ENCODE measurements at places on chromosomes 5 and 9.

DNA sequence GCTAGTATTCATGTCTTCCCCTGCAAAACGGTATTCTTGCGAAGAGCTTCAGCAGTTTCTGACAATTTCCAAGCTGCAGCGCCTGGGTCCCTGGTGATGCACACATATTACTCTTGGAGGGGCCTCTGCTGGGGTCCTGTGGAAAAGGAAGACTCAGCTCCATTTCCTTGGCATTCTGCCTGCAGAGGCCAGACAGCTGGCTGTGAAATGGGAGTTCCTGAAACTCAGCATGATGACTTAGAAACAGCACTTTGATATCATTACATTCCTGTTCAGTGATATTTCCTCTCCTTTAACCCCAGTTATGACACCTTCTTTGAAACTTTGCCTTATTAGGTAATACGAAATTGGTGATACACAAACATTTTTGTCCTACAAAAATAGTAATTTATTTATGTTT is 98.5 kb downstream of the APBA1 start:
- DNase-seq: no peak

- no peak for DNase-seq
Observed at GRCh38 chr9:109640580-109641371, 139.2 kb upstream of the PALM2AKAP2 start.

- no peak for DNase-seq
Observed at GRCh38 chr5:168974082-168974481, 326.9 kb downstream of the SLIT3 start.

DNA sequence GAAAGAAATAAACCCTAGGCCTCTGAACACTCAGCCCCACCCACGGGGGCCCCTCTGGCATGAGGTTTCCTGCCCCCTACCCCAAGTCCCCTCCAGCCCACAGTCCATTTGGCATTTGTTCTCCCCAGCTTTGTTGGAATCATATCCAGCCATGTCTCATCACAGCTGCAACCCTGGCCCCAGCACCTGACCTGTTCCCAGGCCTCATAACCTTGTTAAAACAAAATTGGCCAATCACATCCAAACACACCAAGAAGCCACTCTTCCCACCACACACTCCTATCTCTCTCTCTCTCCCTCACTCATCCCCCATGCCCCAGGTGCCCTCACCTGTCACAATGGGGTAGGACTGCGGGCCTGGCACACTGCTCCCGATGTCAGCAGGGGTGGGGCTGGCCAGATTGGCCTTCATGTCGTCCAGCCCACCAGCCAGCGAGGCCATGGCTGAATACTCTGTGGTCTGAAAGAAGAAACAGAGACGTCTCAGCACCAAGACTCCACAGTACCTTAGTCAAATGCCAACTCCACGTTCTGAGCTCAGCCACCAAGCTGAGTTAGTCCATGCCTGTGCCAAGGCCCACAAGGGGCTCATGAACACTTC is 110.9 kb downstream of the PAX5 start:
- no peak for DNase-seq

DNA sequence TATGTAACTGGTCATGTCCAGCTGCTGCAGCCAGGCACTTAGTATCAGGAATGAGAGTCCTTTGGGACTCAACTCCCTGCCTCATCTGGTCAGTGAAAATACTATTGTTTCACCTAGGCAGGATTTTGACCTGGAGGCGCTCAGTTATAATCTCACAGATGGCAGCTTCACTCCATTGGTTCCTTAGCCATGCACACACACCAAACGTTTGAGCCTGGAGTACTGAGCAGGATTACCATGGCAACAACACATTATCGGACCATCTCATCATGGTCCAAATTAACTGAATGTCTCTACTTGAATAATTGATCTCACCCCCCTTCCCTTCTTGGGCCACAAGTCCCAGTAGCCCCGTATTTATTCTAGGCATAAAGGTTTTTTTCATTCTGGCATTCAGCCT is 15.0 kb upstream of the SREK1 start:
- DNase-seq: no peak

GRCh38 chr9:99762470-99762869 is 59.2 kb upstream of the NR4A3 start:
- DNase-seq: peak; percentile 3

DNA sequence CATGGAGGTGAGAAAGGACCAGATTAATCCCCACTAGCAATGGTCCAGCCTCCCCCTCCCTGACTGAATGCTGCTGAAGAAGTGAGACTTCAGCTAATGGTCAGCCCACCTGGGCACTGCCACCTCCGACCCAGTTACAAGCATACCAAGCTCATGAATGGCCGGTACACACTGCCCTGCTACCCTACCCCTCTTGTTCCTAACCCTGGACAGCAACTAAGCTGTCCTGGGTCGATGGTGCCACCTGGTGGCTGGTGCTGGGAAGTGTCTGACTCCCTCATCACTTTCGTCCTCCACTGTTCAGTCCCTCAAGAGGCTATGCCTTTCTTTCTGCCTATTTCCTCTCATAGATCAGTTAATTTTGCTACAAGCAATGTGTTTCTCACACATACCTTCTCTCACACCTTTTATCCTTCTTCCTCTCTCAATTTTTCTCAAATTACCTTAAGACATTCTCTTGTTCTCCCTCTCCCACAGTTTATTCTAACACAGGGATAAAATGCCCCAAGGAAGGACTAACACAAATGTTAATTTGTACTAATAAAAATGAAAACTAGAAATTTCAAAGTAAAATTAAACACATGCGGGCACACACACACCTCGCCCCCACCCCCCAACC is 42.4 kb downstream of the PAX5 start:
- DNase-seq: no peak

- no peak for DNase-seq
Observed at GRCh38 chr5:95861221-95861863, 38.8 kb upstream of the GLRX start.

- no peak for DNase-seq
Observed at GRCh38 chr5:129241755-129242154, 147.2 kb downstream of the ISOC1 start.

Data from CD4-positive, alpha-beta T cell treated with Interleukin-10 for 1 hour (primary cell).